Neural progenitor cell (in vitro differentiated cells): ENCODE measurements at places on chromosomes 3 and 15.

DNA sequence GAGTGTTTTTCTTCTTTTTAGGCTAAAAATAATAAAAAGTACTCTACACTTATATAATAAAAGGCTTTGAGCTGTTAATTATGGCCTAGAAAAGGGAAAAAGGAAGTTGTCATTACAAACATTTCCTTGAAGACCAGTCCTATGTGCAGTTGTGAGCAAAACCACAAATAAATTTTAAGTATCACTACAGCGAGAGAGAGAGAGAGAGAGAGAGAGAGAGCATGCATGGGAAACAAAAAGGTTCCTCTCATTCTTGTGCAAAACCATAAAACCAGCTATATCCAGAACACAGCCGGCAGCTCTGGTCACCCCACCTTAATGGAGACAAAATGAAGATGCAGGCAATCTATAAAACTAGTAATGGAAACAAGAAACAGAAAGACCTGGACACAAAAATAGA is 33.6 kb downstream of the HEG1 start:
- DNase-seq: no peak

DNA sequence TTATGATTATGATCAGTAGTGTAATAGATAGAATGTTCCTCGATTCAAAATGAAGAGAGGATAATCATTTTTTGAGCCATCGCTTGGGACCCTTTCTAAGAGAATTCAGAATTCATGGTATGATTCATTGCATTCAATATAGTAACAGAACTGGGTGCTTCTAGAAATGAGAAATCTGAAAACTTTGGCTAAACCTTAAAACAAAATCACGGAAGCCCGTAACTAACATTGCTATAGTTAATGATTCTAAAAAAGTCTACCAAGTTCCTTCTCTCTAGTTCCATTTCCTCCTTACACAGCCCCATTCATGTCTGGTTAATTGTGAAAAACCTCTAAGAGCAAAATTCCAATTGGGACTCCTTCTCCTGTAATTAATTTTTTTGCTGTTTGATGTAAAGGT is 217.1 kb downstream of the GBE1 start:
- DNase-seq: no peak

- DNase-seq: no peak
Observed at GRCh38 chr15:75565062-75565970, 13.8 kb downstream of the PTPN9 start.

DNA sequence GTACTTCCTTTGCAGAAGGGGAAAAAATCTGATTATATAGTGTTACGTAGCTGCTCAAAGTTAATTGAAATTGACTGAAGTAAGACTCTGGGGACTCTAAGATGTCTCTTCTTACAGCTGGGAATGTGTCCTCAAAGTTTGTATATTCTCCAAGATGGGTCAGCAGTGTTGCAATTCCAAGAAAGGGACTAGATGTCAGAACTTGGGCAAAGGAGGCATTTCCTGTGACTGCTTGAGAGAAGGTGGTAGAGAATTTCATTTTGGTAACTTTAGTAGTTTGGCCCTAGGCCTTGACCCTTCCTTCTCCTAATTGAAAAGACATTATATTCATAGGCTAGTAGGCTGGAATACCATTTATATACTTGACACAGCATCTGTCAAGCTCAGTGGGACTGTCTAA is 33.9 kb downstream of the PTPRG start:
- DNase-seq: no peak

- DNase-seq: no peak
Observed at GRCh38 chr3:3209057-3209456, 29.6 kb upstream of the CRBN start.

GRCh38 chr3:142040941-142041491 is 108.3 kb downstream of the TFDP2 start:
- DNase-seq: no peak

DNA sequence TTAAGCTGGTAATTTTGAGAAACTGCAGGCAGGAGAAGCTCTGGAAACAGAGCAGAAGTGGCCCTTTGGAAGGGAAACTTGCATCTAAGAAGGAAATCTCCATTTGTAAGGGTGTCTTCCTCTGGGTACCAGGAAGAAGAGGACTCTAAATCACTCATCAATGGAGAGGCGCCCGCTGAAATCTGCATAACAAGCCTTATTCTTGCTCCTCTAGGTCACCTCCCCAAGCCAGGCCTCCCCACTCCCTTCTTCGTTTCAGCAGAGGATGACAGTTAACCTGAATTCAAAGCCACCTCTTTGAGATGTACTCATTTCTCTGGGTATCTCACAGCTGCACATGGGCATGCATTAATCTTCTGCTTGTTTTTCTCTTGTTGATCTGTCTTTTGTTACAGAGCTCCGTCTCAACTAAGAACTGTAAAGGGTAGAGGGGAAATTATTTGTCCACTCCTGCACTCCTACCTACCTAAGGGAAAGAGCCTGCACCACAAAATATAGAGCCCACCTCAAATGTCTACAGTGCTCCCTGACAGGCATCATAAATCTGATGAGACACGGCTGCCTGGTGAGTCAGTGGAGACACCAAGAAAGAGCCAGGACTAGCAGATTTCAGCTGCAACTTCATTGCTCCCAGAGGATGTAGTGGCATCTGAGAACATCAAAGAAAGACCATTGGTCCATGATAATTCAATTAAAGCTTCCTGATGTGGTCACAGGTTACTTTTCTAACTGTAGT is 51.5 kb downstream of the GABRB3 start:
- no peak for DNase-seq

GRCh38 chr15:80556694-80557367 is 138.3 kb upstream of the ABHD17C start:
- DNase-seq: no peak

DNA sequence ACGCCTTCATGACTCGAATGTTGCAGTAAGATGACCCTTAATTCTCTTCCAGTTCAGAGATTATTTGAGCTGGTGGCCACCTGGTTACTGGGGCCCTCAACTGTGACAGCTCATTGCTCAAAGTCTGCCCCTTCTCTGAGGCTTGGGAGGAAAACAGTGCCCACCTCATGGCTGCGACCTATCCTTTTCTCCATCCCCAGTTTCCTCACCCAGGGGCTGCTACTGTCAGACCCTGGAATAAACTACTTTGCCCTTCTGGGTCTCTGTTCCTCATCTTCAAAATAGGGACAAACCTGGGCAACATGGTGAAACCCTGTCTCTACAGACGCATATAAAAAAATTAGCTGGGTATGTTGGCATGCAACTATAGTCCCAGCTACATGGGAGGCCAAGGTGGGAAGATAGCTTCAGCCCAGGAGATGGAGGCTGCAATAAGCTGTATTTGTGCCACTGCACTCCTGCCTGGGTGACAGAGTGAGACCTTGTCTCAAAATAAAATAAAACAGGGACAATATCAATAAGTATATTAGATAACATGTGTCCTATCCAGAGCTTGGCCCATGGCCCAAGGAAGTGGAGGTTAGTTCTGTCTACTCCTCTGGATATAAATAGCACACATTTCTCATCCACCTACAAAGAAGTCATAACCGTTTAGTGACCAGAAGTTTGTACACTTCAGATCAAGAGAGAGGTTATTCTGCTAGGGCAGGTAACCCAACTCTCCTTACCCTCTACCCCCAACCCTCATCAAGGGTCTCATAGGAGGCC is 2.2 kb upstream of the RASL12 start:
- DNase-seq: no peak

GRCh38 chr3:148211725-148212124 is 486.0 kb upstream of the AGTR1 start:
- no peak for DNase-seq

- no peak for DNase-seq
Observed at GRCh38 chr3:196354132-196354531, 15.9 kb upstream of the TM4SF19 start.

GRCh38 chr15:91605576-91605975 is 247.9 kb upstream of the SLCO3A1 start:
- no peak for DNase-seq

DNA sequence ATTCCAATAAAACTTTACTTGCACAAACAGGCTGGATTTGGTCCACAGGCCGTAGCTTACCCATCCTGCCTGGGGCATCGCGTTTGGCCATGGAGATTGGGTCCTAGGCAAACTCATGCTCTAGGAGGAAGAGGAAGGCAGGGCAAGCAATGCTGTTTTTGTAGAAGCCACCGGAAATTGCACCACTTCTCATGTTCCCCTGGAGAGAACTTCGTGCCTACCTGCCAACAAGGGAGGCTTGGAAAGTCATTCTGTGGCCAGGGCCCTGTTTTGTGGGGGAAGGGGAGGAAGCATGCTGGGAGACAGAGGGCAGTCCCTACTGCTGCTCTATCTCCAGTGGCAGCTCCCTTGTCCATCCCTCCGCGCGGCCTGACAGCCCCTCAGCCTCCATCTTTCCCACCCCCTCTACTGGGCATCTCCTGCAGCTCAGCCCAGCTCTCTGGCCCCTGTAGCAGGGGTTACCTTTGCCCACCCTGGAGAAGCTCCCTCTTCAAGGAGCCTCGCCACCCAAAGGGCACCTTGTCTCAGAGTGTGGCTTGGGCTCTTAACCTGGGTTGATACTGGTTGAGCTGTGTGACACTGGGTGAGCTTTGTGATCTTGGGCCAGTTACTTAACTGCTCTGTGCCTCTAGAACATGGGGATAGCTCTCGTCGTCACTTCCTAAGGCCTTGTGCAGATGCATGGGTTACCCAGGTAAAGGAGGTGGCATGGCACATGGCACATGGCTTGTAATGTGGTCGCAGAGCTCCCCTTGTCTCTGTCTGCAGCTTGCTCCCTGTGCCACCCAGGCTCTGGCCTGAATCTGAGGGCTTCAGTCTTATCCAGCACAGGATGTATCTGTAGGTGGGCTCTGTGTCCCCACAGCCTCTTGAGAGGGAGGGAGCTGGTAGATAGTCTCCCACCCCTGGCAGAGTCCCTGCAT is 6.1 kb downstream of the ABTB1 start:
- DNase-seq: no peak

DNA sequence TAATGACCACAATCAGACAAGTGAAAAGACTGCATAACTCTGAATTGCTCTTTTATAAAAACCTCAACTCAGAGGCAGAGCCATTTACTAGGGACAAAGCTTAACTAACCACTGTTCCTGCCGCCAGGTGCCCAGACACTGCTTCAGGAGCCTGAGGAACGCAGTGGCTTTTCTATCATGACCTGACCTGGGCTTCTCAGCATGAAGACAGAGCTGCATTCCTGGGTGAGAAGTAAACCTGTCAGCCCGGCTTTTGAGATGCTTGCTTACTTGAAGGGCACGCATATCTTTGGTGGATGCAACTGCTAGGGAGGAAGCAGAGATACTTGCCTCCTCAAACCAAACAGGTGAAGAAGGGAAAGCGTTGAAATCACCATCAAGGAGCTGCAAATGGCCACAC is 7.9 kb downstream of the LRRC31 start:
- peak; percentile 37 for DNase-seq

DNA sequence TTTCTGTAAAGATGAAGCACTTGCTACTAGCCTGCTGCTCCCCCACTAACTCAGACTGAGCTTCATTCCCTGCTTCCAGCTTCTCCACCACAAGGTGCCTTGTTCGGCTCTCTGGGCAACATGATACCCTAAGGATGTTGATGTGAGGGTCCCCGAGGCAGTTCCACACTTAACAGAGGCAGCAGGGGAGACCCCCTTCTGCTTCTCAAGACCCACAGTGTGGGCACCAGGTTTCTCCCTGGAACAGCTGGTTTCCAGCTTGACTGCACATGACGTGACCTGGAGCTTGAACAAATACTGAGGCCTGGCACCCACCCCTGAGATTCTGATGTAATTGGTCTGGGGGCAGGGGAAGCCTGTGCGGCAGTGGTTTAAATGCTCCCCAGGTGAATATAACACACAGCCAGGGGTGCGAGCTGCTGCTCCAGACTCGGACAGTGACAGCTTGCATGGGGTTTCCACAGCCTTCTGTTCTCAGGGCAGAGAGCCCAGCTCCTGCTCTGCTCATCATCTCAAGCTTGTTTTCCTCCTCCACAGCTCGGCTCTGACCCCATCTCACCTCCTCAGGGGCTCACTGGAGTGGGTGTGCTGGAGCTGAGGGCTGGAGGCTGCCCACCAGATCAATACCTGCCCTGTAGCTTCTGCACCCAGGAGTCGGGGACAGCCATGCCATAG is 95.0 kb upstream of the HACD2 start:
- no peak for DNase-seq

DNA sequence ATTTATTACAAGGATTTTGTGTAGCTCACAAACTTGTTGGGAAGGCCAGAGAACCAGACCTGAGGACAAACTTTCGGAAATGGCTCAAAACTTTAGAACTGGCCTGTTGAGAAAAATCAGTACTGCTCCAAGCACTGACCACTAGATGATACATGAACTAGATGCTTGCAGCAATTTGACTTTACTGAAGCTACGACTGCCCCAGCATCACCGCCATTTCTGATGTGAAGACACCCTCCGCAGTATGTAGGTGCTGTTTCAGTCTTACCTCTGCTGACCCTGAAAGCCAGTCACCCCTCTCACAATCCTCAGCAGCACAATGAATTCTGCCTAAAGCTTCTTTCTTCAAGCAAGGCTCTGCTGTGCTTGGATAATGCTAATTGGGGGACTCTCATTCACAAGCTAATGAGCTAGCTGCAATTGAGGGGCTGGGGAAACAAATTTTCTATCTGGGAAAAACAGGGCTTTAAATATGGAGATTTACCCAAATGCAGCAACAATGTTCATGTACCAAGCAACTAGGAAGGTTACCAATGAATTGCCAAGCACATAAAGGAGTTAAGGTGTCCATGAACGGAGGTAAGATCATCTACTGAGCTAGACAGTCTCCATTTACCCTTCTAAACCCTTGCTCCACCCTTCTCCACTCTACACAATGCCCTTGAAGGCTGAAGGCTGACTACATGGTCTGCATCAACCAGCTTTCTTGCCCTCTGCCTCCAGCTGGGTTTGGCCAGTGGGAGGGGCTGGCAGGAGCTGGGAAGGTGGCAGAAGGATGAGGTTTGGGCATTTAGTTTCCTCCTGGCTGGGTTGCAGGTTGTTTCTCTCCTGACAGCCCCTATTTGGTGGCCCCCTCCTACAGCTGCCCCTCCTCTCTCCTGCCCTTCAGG is 53.2 kb upstream of the FSTL1 start:
- DNase-seq: peak; percentile 35
